Spinal cord (tissue), 10 donors: ENCODE measurements at places on chromosomes 2 and 18.
A peak's percentile ranks its signal among the peaks of the same experiment; 100 is the strongest.

DNA sequence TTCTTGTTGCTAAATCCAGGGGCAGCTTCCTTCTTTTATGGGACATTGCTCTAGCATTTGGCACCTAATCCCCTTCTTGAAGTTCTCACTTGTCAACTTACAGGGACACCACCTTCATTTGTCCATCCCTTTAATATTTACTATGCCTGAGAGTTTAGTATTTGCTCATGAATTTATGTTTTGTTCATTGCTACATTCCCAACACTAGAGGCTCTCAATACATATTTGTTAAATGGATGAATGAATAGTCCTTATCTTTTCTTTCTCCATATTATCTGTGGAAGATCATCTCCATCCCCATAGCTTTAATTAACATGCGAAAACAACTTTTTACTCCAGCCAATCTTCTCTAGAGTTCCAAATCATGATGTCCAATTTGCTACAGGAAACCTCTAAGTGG is 5.4 kb downstream of the CWC22 start:
- no peak for DNase-seq

DNA sequence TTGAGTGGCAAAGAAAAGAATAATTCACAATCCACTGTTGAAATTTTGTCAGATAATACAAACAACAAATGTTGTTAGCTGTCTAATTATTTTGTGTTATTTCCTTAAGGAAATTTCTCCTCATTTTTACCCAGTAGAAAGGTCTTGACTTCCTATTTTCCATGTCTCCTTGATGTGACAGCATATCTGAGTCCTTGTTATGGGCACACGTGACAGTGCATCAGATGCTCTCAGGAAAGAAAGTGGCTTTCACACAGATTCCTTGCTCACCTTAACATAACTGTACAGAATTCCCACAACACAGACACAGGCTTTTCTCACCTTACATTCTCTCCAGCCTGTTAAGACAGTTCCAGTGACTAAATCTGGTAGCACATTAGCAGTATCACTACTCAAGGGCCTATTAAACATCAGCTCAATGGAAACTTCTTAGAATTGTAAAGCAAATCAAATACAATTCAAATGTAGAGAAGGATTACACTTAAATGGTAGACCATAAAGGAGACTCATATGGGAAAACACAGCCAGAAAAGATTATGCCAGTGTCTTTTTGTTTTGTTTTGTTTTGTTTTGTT is 30.2 kb upstream of the GPR55 start:
- no peak for DNase-seq

- no peak for DNase-seq
These were observed 15.9 kb upstream of the CD28 start for GRCh38 chr2:203690441-203691047.

DNA sequence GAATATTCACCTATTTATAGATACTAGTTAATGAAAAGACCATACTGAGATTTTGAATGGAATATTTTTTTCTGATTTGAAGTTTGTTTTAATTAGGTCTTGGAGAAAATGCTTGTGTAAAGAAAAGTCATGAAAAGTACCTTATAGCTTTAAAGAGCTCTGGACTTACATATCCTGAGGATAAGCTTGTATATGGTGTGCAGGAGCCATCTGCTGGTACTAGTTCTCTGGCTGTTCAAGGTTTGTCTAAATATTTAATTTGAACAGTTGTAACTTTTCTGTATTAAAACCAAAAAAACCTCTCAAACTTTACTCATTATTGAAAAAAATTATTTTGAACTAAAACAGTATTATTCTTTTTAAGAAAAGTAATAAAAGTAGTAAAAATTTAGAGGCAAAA is 50.1 kb downstream of the UBR3 start:
- DNase-seq, result no peak

DNA sequence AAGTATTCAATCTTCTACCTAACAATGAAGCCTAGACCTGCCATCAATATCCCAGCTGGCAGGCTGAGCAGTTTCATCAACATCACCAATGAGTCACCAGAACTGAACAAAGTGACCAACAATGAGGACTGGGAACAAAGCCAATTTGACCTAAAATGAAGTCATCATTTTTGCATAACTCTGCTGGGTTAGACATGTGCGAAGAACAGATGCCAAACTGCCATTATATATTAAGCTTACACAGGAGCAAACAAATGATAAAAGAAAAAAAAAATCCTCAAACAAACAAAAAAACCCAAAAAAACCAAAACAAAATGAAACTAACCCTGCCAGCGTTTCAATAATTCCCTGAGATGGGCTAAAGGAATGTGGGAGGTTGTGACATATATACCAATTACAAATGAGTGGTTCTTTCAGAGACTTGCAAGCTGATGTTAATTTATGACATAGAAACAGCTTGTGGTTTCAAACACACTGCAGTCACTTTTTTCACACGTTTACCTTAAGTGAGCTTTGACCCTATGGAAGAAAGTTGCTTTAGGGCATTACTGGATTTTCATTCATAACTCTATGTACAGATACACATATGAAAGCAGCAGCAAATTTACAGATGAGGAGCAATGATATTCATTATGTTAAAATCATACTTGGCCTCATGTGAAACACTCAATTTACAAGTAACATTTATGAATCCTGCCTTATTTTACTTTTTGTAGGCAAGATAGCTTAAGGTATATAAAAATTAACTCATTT is 56.9 kb upstream of the CCDC141 start:
- peak; percentile 15 for DNase-seq

DNA sequence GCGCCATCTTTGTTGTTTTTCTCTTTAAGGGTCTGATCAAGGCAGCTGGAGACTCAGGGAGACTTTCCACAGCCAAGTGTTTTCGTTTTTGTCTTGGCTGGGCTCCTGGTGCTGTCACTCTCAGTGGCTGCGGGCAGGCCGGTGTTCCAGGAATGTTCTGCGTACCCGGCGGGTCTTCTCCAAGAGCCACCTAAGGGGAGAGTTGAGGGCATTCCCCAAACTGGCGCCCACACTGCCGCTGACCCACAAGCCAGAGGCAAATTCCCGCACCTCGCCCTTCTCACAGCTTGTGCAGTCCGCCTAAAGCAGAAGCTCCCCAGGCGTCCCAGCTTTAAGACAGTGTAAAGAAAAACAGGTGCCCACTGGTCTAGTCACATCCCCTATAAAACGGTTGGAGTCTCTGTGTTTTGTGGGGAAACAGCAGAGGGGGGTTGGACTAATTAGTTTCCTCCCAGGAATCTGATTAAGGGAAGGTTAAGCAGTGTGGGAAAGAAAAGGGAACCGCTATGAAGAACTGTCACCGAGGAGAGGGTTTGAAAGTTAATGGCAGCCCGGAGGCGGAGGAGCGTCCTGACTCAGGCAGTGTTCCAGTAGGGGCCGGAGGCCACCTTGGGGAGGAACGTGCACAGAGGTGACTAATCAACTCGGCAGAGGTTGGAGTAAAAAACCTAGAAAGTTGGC is 224.5 kb downstream of the SLC4A3 start:
- DNase-seq, result no peak

DNA sequence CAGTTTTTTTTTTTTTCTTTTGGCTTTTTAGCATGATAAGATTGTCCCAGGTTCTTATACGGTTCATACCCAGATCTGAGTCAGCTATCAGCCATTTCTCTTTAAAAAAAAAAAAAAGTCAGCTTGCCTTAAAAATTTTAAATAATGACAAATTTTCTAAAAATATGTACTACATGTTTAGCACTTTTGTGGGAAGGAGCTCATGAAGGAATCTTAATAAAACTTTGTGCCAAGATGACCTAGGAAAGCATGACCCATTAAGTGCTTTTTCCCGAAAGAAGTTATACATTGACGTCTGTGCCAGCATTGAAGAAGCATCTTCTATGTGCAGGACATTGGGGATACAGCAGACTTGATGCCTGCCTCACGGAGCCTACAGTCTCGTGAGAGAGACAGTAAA is 4.5 kb upstream of the RBMS1 start:
- no peak for DNase-seq

- no peak for DNase-seq
These were observed 94.5 kb upstream of the CHRNA1 start for GRCh38 chr2:174858745-174859144.

DNA sequence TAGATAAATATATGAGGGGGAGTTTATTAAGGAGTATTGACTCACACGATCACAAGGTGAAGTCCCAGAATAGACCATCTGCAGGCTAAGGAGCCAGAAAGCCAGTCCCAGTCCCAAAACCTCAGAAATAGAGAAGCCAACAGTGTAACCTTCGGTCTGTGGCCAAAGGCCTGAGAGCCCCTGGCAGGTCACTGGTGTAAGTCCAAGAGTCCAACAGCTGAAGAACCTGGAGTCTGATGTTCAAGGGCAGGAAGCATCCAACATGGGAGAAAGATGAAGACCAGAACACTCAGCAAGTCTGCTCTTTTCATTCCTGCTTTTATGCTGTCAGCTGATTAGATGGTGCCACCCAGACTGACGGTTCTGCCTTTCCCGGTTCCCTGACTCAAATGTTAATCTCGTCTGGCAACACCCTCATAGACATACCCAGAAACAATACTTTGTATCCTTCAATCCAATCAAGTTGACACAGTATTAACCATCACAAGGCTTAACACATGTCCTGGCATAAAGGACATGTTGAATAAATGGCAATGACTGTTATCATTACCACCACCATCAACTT is 56.7 kb downstream of the MAPK4 start:
- DNase-seq, result no peak

DNA sequence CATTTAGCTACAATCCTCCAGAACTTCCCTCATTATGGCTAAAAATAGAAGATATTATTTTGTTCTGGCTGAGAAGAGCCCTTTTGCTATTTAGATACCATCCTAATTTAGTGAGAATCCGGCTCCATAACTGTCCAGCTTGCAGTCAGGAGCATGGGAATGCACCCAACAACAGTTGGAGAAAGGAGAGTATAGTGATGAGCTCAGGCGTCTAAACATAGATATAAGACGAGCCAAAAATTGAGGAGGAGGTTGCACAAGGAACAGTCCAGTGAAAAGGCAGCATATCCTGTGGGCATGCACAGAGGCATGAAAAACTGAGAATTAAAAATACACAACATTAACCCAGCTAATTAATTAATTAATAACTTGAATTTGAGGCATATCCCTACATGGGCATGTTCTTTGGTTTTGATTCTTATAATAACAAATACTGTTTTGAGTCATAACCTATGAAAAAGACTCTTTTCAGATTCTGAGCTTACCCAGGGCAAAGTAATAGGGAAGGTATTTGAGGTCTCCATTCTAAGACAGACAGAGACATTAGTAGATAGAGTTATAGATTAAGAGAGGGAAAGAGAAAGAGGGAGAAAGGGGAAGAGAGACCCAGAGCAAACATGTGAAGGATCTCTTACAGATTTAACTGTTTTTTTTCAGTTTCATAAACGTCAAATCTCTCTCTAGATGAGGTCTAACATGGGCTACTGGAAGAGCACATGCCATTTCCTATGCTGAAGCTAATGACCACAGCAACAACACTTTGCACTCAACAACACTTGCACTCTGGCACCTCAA is 311.2 kb downstream of the OSR1 start:
- no peak for DNase-seq

DNA sequence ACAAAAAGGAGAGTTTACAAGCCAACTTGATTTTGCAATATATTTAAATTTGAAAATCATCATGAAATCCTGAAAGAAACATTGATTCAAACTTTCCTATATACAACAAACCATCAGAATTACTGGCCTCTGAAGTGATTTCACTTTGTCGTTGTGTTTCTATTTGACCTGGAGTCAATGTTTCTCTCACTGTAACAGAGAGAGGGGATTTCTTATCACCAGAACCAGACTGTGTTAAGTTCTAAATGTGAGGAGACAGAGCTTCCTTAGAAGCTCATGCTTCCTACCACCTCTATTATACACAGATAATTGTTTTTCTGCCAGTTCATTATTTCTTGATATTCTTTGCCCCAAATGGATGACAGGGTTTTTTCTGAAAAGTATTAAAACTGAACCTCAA is 245.0 kb upstream of the RND3 start:
- DNase-seq, result no peak

GRCh38 chr2:197075754-197076337 is 149.3 kb upstream of the PGAP1 start:
- no peak for DNase-seq

GRCh38 chr2:86272111-86272510 is 65.3 kb downstream of the REEP1 start:
- DNase-seq, result no peak

DNA sequence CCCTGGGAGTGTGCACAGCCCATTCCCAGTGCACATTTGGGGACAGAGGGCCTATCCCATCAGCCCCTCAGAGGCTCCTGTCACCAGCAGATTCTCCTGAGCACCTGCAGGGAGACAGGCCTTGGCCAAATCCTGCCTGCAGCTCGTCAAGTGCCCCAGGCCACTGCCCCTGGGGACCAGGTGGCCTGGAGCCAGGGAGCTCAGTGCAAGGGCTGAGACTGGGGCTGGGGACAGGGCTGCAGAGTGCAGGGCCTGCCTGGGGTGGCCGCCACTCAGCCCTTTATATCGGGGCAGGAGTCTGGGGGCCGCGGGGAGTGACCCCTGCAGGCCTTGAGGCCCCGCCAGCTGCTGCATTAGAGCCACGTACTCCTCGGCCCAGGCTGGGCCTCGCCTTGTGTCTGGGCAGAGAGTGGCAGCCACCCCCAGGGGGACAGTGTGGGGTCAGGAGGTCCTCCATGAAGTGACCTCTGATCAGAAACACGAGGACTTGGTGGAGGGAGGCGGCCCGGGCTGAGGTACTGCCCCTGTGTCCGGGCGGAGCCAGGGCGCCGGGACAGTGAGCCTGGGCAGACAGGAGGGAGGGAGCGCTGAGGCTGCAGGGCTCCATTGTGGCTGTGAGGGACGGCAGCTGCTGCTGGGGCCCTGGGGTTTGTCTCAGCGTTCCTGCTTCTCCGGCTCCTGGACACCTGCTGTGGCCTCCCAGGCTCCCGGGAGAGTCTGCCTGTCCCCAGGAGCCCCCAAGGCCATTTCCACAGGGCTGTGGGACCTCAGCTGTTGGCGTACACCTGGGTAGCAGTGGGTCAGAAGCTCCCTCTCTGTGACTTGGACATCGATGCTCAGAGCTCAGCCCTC is 24.2 kb downstream of the GPC1 start:
- DNase-seq, result no peak
